ENCODE measurements at places on chromosomes 13 and 19.

DNA sequence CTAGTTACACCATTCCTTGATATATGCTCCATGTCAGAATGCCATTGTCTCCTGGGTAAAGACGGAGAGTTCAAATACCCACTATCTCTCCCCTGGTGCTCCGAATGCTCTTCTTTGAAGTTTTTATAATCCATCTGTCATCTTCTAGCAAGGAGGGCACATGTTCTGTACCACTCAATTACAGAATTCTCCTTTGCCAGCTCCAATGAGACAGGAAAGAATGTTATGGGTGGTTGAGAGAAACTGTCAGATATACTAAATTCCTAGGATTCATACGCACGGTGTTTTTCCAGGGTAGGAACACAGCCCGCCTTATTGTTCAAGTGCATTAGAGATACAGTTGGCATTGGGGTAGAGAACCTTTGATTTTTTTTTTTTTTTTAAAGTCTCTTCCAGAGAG, 118.0 kb upstream of the ZNF536 start:
- no peak for DNase-seq

- no peak for DNase-seq
These were observed 105.3 kb upstream of the KLF5 start for GRCh38 chr13:72953391-72953965.

DNA sequence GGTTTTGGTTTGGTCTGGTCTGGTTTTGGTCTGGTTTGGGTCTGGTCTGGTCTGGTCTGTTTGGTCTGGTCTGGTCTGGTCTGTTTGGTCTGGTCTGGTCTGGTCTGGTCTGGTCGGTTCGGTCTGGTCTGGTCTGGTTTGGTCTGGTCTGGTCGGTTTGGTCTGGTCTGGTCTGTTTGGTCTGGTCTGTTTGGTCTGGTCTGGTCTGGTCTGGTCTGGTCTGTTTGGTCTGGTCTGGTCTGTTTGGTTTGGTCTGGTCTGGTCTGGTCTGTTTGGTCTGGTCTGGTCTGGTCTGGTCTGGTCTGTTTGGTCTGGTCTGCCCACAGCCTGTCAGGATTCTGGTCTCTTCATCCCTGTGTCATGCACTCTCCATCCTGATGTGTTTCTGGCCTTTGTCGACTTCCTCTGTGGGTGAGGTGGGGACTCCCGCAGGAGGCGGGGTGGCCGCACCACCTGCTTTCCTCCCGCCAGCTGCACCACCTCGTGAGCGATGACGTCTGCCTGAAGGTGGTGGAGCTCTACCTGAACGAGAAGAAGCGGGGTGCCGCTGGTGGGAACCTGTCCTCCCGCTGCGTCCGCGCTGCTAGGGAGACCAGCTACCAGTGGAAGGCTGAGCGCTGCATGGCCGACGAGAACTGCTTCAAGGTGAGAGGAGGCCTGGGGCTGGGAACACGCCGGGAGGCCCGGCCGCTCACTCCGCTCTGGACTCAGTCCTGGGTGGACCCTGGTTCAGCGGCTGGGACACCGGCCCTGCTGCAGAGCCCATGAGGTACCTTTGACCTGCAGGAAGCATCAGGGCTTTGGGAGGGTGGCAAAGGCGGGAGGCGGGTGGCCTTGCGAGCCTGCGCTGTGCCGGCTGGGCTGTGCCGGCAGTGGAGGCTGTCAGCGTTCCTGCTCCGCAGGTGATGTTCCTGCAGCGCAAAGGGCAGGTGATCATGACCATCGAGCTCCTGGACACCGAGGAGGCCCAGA, 12.9 kb upstream of the F2RL3 start:
- no peak for DNase-seq

- DNase-seq = no peak
These were observed 126.2 kb downstream of the LMO7 start for GRCh38 chr13:75762076-75762937.

- no peak for DNase-seq
These were observed 36.8 kb upstream of the POP4 start for GRCh38 chr19:29569038-29569911.

DNA sequence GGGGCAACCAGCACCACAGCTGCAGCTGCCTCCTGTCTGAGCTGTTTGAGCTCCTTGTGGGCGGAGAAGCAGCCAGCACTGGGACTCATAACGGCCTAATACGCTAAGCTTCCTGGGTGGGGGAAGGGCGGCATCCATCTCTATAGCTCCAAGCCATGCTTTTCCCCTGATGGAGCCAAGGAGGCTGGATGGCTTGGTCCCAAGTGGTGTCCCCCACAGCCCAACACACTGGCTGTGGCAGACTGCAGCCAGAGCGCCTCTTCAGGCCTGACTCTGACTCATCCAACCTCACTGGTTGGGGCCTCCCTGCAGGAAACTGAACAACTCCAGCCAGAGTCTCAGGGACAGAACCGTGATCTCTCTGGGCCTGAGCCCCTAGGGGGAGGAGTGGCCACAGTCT, 537.3 kb downstream of the SUCLA2 start:
- peak; percentile 87 for DNase-seq

GRCh38 chr13:39603424-39603947, 493 bp upstream of the LHFPL6 start:
- DNase-seq = peak; percentile 35

DNA sequence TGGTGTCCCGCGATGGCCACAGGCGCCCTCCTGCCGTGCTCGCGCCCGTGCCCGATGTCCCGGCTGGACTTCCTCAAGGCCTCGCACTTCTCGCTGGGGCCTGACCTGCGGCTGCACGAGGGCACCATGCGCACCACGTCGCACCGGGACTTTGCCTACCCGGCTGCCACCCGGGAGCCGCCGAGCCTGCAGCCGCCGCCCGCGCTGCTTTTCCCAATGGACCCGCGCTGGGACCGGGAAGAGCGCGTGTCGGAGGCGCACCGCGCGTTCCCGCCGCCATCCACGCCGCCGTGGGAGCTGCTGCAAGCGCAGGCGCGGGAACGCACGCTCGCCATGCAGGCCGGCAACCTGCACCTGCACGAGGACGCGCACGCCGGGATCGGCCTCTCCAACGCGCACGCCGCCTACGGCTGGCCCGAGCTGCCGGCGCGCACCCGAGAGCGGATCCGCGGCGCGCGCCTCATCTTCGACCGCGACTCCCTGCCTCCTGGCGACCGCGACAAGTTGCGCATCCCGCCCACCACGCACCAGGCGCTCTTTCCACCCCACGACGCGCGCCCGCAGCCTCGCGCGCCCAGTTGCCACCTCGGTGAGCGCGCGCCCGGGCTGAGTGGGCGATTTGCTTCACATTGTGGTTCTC, 12.1 kb upstream of the PEX11G start:
- no peak for DNase-seq

GRCh38 chr13:50735071-50735470, 108.4 kb downstream of the DLEU7 start:
- no peak for DNase-seq

GRCh38 chr13:32314271-32315237, 609 bp downstream of the ZAR1L start:
- DNase-seq = peak; percentile 45

DNA sequence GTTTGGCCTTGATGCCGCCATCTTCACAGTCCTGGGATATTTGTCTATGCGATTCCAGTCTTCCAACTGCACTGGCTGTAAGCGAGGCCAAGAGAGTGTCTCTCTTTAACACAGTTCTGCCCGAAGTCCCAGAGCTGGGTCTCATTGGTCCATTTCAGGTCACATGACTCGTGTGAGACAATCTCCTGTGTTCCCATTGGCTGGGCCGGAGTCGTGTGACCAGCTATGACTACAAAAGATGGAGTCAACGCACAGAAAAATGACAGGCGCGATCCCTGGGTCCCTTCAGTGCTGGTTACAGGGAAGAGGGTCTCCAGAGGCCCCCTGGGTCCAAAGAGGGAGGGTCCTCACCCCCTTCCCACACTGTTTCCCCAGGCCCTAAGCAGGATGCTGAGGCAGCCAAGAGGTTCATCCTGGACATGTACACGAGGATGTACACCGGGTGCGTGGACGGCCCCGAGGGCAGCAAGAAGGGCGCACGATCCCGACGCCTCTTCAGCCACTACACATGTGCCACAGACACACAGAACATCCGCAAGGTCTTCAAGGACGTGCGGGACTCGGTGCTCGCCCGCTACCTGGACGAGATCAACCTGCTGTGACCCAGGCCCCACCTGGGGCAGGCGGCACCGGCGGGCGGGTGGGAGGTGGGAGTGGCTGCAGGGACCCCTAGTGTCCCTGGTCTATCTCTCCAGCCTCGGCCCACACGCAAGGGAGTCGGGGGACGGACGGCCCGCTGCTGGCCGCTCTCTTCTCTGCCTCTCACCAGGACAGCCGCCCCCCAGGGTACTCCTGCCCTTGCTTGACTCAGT, 15.9 kb upstream of the S1PR4 start:
- DNase-seq = peak; percentile 12

- DNase-seq = no peak
These were observed 1.3 kb upstream of the INTS6 start for GRCh38 chr13:51453959-51454703.

- no peak for DNase-seq
These were observed 181.3 kb downstream of the KDM4B start for GRCh38 chr19:5149932-5150901.

DNA sequence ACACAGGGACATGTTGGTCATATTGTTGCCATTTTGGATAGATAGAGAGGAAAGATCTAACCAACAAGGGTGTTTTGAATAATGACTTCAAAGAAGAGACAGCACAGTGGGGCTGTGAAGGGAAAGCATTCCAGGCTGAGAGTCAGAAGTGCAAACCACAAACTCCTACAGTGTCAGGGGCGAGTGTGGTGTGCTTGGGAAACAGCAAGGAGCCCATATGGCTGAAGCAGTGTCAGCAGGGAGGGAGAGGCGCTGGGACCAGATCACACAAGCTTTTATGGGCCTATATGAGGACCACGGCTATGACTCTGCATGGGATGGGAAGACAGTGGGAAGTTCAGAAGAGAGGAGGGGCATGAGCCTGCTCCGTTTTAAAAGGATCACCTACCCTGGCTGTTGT, 166.4 kb downstream of the MYO16 start:
- peak; percentile 31 for DNase-seq

DNA sequence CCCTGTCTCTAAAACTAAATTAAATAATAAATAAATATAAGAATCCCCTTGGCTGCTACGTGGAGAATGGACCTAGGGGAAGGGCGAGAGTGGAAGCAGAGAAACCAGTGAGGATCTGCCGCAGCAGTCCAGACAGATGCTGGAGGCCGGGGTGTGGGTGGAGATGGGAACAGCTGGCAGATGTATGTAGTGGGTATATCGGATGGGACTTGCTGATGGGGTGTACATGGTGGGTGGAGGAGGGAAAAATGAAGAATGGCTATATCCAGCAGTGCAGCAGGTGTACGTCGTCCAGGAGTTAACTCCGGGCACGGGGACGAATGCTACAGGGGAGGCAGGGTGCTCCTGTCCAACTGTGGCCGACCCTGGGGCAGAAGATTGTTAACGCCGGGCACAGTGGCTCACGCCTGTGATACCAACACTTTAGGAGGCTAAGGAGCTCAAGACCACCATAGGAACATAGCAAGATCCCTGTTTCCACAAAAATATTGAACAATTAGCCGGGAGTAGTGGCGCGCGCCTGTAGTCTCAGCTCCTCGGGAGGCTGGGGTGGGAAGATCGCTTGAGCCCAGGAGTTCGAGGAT, 654 bp downstream of the CEP89 start:
- no peak for DNase-seq

- no peak for DNase-seq
These were observed 738 bp downstream of the DMWD start for GRCh38 chr19:45791744-45792469.

DNA sequence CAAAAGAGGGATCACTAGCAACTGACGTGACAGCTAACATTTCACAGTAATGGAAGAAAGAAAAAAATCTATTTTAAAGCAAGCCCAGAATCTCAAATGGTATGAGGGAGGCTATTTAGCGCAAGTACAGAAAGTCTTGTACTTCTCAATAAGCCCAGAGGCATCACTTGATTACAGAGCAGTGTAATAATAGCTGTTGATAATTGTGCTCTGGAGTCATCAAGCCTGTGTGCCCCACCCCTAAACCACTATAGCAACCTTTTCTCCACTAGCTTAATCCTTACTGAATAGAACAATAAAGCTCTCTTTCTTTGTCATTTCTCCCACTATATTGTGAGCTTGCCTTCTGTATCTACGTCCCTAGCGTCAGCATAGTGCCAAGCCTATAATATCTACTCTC, 56.6 kb downstream of the FREM2 start:
- no peak for DNase-seq

- no peak for DNase-seq
These were observed 492.5 kb upstream of the GPC6 start for GRCh38 chr13:92734068-92734467.

DNA sequence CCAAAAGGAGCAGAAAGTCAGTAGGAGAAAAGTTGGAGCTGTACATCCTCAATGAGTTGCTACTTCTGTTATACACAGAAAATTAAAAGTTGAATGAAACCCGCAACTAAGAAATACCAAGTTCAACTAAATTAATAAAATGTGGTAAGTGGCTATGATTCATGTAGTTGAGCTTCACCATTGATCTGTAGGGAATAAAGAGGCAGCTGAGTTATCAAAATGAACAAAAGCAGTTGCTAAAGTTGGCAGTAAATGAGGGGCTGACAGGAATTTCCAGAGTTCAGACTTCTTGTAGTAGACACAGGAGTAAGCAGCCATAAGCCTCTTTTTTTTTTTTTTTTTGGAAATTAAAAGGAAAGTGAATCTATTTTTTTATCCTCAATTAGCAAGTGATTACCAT, 234.6 kb downstream of the POSTN start:
- DNase-seq = peak; percentile 83

DNA sequence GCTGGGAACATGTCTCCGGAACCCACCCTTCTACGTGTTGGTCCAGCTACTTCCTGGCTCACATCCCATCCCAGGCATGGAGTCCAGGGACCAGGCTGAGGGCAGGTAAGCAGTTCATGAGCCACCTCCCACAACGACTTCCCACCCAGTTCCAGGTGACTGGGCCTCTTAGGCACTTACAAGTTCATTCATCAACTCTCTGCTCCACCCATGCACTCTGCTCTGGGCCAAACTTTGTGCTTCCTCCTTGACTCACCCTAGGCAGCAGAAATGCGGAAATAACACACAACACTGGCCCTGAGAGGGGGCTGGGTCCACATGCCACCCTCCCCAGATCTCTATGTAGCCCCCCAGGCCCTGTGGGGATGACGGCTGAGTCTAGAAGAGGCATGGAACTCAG, 20.5 kb downstream of the IQCN start:
- DNase-seq = no peak

GRCh38 chr19:13240312-13241022, 90.3 kb downstream of the IER2 start:
- DNase-seq = no peak

All from fibroblast of skin of scalp (primary cell).